ENCODE measurements at places on chromosomes 11 and 22. TPM values are rescaled to one million over a fixed set of nuclear protein-coding genes. Genes with fewer than 3 reads are reported as not detected.

Gene MICALL1
- 24.8 TPM for total RNA-seq

Gene FOLR1
- total RNA-seq, result not detected

Gene MAPK8IP2
- 7.7 TPM for total RNA-seq

Gene CHST1
- 0.31 TPM for total RNA-seq

Gene IFITM1
- total RNA-seq, result 611 TPM

Gene KRTAP5-2
- total RNA-seq, result not detected

Gene TRIM49C
- total RNA-seq, result not detected

Gene OR52B2
- not detected for total RNA-seq

Gene ST14
- total RNA-seq, result not detected

Gene REXO2
- total RNA-seq, result 172 TPM

Gene ESAM
- not detected for total RNA-seq

Gene MUC2
- not detected for total RNA-seq

Gene DEPDC7
- 29.1 TPM for total RNA-seq

Gene LIF
- total RNA-seq, result 0.36 TPM

Gene CSRP3
- not detected for total RNA-seq

Gene WT1
- total RNA-seq, result not detected

Gene ELFN2
- not detected for total RNA-seq

Gene PARVG
- not detected for total RNA-seq

Gene OR51E2
- not detected for total RNA-seq

Gene APOL3
- 0.46 TPM for total RNA-seq

Gene ADM
- total RNA-seq, result 21.3 TPM

Gene CYP2D6
- total RNA-seq, result 0.36 TPM

Gene OR2D2
- 1.00 TPM for total RNA-seq

Gene SLC35E4
- total RNA-seq, result 2.8 TPM
